Stimulated activated CD4-positive, alpha-beta T cell treated with anti-CD3 and anti-CD28 coated beads, Interleukin-4, amount 100 ng/mL, for 4 hours (primary cell): ENCODE measurements at places on chromosomes 16 and 17.
A peak's percentile ranks its signal among the peaks of the same experiment; 100 is the strongest.

GRCh38 chr16:67184453-67184994 is 761 bp upstream of the MATCAP1 start:
- DNase-seq: peak; percentile 46

- DNase-seq: peak; percentile 29
Observed at GRCh38 chr17:60601447-60602384, 1.7 kb downstream of the PPM1D start.

DNA sequence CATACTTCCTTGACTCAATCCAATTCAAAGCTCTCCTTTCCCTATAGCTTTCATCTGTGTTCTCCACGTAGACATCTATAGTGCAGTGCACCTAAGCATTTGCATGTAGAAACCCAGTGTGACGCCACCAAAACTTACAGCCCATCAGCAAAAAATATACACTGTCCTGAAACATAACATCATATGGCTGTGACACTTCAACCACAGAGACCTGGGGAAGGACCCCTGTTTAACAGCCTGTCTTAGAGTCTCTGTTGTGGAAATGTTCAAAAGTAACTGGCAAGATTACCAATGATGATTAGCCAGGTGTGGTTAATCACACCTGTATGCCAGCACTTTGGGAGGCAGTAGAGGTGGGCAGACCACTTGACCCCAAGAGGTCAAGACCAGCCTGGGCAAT is 22.2 kb downstream of the GSPT1 start:
- no peak for DNase-seq

DNA sequence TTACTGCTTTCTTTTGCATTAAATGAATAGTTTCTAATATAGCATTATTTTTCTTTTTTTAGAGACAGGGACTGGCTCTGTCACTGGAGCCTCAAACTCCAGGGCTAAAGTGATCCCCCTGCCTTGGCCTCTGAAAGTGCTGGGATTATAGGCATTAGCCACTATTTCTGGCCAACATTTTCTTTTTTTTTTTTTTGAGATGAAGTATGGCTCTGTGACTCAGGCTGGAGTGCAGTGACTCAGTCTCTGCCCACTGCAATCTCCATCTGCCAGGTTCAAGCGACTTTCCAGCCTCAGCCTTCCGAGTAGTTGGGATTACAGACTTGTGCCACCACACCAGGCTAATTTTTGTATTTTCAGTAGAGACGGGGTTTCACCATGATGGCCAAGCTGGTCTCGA is 2.0 kb upstream of the DUXB start:
- no peak for DNase-seq

DNA sequence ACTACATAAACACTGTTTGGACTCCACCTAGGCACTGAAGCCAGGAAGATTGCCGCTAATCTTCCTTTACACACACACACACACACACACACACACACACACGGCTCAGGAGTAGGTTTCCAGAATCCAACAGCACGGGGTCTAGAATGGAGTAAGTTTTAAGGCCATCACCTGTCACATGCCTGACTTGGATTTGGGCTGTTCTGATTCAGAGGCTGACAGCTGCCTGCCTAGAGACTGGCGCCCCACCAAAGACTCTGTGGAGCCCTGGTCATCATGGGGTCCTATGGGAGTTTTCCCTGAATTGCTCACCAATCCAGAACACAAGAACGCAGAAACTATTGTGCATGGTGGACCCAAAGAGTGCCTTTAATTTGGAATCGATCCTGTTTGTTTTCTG is 10.9 kb downstream of the CDRT4 start:
- DNase-seq: no peak

- DNase-seq: no peak
Observed at GRCh38 chr16:31002862-31003341, 7.5 kb downstream of the STX1B start.
